ENCODE measurements at places on chromosomes 1 and 21.

DNA sequence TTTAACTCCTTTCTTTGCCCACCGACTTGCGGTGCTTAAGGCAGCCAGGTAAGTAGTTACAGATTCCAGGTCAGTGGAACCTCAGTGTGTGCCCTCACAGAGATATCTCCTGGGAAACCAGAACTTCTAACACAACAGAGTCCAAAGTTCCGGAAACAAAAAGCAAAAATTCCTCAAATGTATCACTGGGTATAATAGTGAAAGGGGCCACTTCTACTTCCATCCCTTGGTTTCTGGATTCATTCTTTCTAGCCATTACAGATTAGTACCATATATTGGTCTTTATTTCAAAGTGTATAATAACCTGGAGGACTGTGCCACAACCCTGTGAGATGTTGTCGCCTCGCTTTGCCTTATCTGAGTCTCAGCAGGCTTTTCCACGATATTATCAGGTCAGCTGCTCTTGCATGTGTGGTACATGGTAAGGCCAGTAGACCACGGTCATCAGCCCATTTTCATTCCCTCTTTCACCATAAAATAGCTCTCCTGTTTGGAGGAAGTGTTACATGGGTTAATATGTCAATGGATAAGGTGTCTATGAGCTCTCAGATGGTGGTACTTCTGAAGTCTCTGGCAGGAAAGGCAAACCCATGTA lies 14.9 kb upstream of the VASH2 start:
- no peak for DNase-seq
- H3K27ac ChIP-seq = no peak overlapping the region
- no peaks in the 10 kb centered on the region for H3K36me3 ChIP-seq
- no peak overlapping the region for H3K4me3 ChIP-seq
- no peaks in the 10 kb centered on the region for H3K27me3 ChIP-seq

DNA sequence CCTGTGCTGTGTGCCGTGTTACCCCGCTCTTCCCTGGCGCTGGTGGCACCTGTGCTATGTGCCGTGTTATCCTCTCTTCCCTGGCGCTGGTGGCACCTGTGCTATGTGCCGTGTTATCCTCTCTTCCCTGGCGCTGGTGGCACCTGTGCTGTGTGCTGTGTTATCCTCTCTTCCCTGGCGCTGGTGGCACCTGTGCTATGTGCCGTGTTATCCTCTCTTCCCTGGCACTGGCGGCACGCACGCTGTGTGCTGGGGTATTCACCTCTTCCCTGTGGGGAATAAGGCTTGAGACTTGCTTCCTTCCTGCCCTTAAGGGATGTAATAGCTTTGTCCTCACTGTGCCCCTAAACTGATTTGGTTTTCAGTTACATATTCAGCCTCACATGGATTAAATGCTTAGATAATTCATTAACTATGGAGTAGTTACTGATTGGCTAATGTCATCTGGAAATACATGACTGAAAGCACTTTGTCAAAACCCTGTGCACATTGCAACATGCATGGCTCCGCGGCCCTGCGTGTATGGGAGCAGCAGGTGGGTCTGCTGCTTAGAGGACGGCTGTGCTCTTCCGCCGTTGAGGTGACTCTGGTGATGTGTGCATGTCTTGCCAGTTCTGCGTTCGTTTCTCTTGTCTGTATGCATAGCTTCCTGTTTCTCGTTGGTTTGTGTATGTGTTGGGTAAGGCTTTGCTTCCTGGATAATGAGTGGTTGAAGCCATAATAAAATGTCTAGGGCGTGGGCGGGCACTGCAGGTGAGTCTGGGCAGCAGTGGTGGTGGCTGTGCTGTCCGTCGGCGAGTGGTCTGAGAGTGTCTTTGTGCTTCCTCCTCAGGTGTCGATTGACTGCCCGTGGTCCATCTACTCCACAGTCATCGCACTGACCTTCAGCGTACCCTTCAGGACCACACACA lies 17.9 kb upstream of the PWP2 start:
- no peak overlapping the region for H3K27ac ChIP-seq
- no peak overlapping the region for H3K4me3 ChIP-seq
- no peaks in the 10 kb centered on the region for H3K27me3 ChIP-seq
- H3K36me3 ChIP-seq = peaks cover 34% of the 10 kb centered on the region

DNA sequence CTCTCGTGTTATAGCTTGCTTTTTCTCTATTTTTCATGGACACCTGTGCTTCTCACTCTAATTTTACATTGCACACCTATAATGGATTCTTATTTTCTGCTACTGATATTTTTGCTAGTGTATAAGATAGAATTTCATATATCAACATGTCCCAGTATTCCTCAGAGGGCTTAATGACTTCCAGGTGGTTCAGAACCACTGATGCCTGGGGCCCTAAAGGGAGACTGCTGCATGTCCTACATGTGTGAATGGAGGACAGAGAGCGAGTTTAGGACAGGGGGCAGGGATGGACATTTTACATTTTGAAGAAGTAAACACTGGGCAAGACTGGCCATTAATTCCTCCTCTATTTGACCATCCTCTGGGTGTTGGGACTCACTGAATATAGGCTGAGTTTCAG lies 100.6 kb downstream of the DISC1 start:
- peak overlapping the region; percentile 32 for H3K27ac ChIP-seq
- no peak for DNase-seq
- H3K36me3 ChIP-seq = peaks cover 1% of the 10 kb centered on the region
- no peaks in the 10 kb centered on the region for H3K27me3 ChIP-seq
- H3K4me3 ChIP-seq = no peak overlapping the region
- H3K4me1 ChIP-seq = peaks cover 3% of the 10 kb centered on the region

GRCh38 chr1:1157426-1157913 lies 16.2 kb upstream of the TTLL10 start:
- no peaks in the 10 kb centered on the region for H3K36me3 ChIP-seq
- peak; percentile 79 for DNase-seq
- H3K4me3 ChIP-seq = peak overlapping the region; percentile 56

DNA sequence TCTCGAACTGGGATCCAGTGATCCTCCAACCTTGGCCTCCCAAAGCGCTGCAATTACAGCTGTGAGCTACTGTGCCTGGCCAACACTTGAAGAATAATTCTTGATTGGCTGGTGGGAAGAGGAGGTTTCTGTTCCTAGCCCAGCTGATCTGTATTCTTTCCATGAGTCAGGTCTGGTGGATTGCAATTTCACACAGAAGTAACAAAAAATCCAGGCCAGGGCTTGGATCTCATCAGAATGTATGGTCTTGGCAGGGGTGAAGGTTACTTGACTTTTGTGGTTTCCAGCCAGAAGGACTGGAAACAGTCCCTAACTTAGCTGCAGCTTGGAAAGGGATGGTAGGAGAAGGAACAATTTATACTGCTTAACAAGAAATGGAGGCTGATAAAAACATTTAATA lies 5.1 kb upstream of the HP1BP3 start:
- H3K27me3 ChIP-seq = no peaks in the 10 kb centered on the region
- H3K4me3 ChIP-seq = no peak overlapping the region
- H3K36me3 ChIP-seq = no peaks in the 10 kb centered on the region
- peaks cover 9% of the 10 kb centered on the region for H3K4me1 ChIP-seq
- DNase-seq = no peak

DNA sequence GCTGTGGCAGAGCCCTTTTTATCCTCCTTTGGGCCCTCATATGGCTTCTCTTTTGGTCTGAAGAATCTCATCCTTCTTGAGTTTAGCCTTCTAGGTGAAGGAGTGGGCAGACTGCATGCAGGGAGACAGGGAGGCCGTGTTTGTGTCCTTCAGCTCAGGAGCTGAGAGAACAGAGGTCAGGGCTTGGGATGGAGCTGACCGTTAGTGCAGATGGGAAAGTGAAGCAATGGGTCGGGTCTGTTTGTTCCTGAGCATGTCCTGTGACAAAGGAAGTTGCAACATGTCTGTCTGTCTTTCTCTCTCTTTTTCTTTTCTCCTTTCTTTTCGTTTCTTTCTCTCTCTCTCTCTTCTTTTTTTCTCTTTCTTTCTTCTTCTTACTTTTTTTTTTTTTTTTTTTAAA lies 14.9 kb downstream of the MAPKAPK2 start:
- peaks cover 38% of the 10 kb centered on the region for H3K4me1 ChIP-seq
- DNase-seq = no peak
- H3K36me3 ChIP-seq = peaks cover 10% of the 10 kb centered on the region
- H3K4me3 ChIP-seq = no peak overlapping the region
- no peaks in the 10 kb centered on the region for H3K27me3 ChIP-seq

Measured in mesothelial cell of epicardium (in vitro differentiated cells).